ENCODE measurements at places on chromosomes 2 and 18.

DNA sequence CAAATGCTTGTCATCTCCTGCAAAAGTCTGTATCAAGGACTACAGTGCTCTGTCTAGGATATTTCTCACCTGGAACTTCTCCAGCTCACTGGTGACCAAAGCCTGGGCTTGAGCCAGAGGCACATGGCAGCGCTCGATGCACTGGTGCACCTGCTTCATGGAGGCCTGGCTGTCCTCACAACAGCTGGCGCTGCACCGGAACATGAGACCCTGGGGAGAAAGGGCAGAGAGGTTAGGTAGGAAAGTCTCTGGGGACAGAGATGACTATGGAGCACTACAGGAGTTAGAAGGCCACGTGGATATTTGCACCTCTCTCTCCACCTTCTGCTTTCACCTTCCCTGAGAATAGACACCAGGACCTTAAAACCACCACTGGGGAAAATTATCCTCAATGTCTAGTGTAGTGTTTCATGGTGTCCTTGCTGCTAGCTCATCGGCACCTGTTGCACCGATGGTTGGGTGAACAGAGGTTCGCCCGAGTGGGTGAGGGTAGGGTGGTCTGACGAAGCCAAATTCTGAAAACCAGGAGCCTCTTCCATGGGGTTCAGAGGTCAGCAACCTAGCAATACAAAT is 1.0 kb downstream of the FAM136A start:
- DNase-seq = no peak

DNA sequence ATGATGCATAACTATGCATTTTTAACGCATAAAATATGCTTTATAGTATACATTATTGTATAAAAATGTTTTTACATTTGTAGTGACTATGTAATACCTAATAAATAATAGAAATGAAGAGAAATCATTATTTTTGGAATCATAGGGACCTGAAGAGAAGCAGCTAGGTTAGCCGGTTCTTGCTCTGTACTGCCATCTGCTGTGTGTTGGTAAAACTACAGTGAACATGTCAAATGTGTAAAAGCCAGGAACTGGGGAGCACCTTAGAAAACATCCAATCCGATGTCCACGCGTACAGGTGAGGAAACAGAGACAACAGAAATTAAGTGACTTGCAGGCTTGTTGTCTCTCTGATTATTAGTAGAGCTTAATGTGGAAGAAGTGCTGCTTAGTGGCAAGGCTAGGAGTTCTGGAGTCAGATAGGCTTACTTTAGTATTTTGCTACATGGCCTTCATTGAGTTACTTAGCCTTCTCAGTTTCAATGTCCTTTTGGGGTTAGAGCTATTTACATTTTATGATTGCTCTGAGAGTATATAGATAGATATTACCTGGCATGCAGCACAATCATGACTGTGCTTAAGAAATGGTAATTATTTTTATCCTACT is 386.5 kb downstream of the DLGAP1 start:
- peak; percentile 74 for DNase-seq

DNA sequence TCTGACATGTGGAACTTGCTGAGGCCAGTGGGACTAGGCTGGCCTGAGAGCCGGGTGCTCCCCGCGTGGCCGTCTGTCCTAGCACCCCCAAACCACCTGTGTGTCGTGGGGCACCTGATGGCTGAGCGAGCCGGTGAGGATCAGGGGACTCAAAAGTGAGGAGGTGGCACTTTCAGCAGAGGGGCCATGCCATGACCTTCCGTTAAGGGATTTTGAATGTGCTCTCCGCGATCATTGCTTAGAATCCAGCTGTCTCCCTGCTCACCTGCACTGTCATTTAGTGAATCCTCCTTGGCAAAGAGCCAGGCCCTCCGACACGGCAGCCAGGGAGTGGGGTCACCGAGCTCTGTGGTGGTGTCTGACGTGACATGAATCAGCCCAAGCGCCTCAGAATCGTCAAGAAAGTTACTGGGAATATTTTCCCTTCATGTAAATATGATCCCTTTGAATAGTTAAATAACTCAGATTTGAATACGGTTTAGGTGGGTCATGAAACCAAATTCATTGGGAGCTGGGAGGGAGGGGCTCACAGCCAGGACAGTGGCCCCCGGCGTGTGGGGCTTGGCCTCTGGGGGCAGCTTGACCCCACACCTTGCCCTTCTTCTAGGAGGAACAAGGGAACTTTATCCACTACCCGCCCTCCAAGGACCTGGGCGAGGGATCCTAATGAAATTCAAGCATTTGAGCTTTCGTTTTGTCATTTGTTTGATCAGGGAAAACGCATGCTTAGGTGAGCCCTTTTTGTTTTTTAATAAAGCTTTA is 9.5 kb downstream of the NFATC1 start:
- DNase-seq = no peak

DNA sequence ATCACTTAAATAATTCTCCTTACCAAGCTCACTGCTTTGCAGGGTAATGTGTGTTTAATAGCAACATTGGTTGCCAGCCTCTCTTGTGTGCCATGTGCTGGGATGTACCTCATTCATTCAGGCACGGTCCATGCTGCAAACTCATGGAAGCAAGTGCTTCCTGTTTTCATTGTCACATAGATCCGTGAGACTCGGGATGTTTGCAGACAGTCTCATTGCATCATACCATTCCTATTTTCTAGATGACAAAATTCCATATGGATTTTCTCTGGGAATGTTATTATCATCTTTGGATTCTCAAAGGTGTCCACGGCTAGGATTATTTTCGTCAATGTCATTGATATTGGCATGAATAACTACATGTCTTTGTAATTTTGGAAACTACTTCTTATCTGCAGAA is 60.0 kb upstream of the HDAC4 start:
- DNase-seq = no peak

GRCh38 chr2:227308784-227309183 is 16.3 kb upstream of the MFF start:
- DNase-seq = peak; percentile 49

- no peak for DNase-seq
Observed at GRCh38 chr2:19041434-19042041, 316.9 kb downstream of the OSR1 start.

DNA sequence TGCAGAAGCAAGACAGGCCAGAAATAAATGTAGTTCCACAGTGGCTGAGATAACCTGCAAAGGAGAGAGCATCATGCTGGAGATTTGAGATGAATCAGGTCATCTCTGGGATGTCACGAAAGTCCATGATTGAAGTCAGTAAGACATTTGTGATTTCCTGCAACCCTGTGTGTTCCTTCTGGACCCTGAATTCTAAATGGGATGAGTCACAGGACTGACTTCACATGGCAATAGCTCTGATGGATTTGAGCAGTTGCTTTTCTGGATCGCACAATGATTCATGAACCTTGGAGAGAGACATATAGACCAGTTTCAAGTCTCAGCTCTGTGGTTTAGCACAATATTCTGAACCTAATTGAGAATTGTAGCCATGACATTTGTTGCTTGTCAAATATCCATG is 102.9 kb downstream of the TSN start:
- DNase-seq = no peak

DNA sequence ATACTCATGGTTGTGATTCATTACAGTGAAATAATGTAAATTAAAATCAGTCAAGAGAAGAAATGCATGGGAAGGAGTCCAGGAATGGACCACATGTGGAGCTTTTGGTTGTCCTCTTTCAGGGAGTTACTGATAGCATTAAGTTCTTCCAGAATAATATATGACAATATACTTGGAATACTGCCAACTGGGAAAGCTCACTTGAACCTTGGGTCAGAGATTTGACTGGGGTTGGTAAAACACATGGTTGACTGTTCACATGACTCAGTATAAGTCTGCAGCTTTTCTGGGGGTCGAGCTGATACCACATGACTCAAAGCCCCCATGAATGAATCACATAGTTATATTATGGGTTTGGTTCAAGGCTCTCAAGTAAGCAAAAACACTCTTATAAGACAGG is 1109.0 kb upstream of the CHAC2 start:
- DNase-seq = peak; percentile 60

DNA sequence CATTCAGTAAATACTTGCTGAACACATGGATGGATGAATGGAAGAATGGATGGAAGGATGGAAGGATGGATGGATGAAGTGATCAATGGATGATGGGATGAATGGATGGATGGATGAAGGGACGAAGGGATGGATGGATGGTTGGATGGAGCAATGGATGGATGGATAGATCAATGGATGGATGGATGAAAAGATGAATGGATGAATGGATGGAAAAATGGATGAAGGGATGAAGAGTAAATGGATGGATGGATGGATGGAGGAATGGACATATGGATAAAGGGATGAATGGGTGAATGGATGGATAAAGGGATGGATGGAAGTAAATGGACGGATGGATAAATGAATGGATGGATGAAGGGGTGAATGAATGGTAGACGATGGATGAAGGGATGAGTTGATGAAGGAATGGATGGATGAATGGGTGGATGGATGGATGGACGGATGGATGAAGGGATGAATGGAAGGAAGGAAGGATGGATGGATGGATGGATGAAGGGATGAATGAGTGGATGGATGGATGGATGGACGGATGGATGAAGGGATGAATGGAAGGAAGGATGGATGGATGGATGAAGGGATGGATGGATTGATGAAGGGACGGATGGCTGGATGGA is 13.9 kb upstream of the ID2 start:
- no peak for DNase-seq

GRCh38 chr2:226796012-226796839 is 3.4 kb downstream of the IRS1 start:
- peak; percentile 27 for DNase-seq

- no peak for DNase-seq
Observed at GRCh38 chr2:69386360-69386759, 667 bp downstream of the GFPT1 start.

GRCh38 chr2:235675678-235676535 is 182.1 kb downstream of the AGAP1 start:
- DNase-seq = no peak

- peak; percentile 63 for DNase-seq
Observed at GRCh38 chr2:64263315-64263714, 119.1 kb upstream of the PELI1 start.

GRCh38 chr2:199744724-199745123 is 106.3 kb downstream of the FTCDNL1 start:
- DNase-seq = no peak
